ENCODE measurements at places on chromosomes 1 and 21.

GRCh38 chr1:214331180-214331579, 50.2 kb downstream of the SMYD2 start:
- DNase-seq, result no peak

DNA sequence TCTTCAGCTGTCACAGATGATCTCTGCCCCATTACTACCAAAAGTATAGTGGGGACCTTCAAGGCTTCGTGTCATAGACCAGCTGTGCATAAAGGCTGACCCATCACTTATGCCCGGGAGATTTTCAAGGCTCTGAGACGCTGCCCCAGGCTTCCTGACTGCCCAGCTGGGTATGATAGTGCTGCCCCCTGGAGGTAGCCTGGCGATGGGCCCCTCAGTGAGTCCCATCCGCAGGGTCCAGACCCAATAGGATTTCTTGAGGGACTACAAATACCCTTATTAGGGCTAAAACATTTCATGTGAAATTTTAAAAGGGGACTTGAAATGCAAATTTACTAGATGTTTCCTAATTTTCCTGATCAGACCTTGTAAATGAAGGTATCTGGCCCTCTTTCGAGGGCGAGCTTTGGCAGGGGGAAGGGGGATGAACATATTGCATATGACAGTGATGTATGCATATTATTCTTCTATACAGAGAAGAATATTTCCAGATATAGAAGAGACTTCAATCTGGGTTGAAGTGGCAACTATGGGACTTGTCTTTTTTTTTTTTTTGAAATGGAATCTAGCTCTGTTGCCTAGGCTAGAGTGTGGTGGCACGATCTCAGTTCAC, 11.7 kb upstream of the FCMR start:
- DNase-seq, result peak; percentile 83

DNA sequence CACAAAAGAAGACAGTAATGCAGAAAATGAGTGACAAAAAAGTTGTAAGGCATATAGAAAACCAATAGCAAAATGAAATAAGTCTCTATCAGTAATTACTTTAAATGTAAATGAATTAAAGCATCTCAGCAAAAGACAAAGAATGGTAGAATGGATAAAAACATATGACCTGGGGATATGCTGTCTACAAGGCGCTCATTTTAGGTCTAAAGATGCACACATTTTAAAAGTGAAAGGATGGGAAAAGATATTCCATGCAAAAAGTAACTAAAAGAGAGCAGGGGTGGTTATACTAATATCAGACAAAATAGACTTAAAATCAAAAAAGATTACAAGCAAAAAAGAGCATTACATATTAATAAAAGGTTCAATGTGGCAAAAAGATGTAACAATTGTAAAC, 41.2 kb downstream of the SPATA6 start:
- DNase-seq, result no peak

DNA sequence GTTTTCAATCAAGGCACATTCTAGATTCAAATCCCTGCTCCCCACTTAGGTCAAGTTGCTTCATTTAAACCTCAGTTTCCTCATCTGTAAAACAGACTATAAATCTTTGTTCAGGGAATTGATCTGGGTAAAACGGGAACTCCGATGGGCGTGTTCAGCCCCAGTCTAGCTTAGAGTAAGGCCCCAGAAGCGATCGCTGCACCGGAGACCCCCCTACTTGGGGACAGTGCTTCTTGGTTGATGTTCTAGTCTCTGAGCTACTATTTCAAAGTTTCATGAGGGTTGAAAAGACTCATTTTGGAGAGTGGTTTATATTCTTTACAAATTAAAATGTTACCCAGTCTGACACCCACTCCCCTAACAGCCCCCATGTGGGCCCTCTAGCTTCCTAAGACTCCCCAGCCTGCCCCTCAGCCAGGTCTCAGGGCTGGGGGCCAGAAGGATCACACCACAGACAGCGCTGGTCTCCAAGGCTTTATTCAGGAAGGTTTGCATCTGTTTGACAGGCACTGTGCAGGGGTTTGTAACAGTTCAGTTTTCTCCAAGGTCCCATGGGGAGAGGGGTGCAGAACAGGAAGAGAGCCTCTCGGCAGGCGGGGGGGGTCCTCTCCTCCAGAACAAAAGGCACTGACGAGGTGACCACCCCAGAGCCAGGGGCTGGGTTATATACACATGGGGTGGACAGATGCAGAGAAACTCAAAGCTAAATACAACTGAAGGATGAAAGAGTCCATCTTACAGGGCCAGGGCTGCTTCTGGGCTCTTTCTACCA, 82.9 kb downstream of the STUM start:
- no peak for DNase-seq

- peak; percentile 95 for DNase-seq
Measured at GRCh38 chr1:160193091-160193819, 2.9 kb downstream of the CASQ1 start.

- DNase-seq, result no peak
Measured at GRCh38 chr1:3271866-3272265, 182.6 kb upstream of the ARHGEF16 start.

DNA sequence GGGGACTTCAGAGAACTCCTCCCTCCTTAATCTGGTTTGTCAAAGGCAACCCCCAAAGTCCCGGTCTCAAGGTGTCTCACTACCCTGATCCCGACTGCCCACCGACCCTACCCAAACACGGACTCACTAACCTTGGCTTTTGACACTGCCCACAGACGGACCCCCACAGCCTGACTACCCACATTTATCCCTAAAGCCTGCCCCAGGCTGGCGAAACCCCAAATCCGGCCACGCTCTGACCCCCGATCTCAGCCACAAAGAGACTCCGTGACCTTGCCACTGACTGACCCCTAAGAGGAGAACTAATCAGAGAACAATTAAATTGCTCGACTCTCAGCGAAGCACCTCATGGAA, 5.2 kb downstream of the ID3 start:
- DNase-seq, result no peak

DNA sequence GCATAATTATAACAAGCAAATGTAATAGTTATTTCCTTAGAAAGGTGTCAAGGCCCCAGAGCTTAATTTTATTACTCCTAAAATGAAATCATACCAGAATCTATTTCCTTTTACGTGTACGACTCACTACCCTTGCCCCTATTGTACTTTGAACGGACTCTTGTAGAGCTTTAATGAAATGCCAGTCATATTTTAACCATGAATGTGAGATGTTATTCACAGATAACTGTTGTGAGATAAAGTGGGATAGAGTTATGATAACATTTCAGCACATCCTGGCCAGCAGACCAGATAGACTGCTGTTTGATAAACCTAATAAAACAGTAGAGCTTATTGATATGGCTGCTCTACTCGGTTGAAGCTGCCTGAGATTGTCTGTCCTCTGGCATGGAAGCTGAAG, 500.8 kb upstream of the PBX1 start:
- DNase-seq, result no peak

GRCh38 chr21:29953072-29953471, 13.3 kb upstream of the GRIK1 start:
- DNase-seq, result no peak

DNA sequence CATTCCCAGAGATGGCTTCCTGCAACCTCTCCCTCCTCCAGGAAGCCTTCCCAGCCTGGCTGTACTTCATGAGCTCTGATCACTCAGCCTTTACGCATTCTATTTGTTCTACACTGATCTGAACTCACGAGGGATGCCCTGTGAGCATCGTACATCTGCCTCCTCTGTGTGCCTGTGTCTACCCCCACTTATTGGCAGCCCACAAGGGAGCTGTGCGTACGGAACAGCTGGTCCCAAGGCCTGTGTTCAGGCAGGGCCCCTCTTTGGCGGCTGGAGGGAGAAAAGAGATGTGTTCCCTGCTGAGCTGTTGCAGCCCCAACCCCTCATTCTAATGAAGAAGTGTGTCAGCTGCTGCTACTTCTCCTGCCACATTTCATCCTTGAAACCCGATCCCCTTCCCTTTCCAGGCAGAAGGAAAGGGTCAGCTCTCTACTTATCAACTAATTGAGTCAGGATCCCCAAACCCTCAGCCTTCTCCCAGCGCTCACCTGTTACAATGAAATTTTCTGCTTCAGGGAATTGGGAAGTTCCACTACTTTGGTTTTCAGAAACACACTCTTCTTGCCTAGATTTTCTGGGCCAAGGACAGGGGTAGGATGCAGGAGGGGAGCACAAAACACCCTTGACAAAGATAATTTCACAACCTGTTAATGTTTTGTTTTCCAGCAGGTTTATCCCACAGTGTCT, 3.2 kb downstream of the INKA2 start:
- DNase-seq, result no peak

- DNase-seq, result no peak
Measured at GRCh38 chr1:109917768-109918606, 7.3 kb downstream of the CSF1 start.
